ENCODE measurements at places on chromosomes 2 and 18.

DNA sequence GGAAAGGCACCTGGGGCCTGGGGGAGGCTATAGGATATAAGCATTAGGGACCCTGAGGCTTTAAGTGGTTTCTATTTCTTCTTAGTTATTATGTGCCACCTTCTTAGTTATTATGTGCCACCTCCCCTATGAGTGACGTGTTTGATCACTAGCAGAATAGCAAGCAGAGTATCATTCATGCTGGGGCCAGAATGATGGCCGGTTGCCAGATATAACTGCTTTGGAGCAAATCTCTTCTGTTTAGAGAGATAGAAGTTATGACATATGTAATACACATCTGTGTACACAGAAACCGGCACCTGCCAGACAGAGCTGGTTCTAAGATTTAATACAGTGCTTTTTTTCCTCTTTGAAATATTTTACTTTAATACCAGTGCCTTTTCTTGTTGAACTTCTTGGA, 29.4 kb downstream of the LIPG start:
- no peak for DNase-seq

DNA sequence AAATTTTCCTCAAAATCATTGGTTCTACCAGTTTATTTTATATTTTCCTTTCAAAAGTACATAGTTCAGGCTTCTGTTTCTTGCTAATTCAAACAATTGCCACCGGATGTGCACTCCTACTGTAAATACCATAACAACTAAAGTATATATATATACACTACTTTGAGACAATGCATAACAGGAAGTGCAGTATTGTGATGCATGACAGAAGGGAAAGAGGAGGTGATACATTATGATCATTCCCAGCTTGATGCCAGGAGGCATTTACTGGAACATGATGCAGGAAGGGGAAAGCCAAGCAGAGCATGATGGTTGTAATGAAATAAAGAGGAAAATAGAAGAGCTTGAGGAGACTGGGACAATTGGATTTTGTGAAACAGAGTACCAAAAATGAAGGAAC, 215.2 kb upstream of the NT5C1B start:
- DNase-seq: no peak

DNA sequence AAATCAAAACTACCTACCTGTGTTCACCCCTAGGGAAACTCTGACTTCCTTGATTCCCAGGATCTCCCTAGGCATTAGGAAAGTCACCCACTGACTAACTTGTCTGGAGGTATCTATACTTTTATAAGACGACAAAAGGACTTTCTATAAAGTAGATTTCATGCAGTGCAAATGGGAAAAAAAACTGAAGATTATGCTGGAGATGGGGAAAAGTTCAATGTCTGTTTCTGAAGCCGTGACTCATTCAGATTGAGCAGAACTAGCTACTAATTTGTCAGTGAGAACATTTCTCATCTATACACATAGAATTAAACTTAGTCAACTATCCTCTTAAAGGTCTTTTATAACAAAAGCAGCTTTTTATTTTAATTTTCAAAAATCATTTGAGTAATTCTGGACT, 6.0 kb downstream of the SEPTIN10 start:
- DNase-seq: no peak

DNA sequence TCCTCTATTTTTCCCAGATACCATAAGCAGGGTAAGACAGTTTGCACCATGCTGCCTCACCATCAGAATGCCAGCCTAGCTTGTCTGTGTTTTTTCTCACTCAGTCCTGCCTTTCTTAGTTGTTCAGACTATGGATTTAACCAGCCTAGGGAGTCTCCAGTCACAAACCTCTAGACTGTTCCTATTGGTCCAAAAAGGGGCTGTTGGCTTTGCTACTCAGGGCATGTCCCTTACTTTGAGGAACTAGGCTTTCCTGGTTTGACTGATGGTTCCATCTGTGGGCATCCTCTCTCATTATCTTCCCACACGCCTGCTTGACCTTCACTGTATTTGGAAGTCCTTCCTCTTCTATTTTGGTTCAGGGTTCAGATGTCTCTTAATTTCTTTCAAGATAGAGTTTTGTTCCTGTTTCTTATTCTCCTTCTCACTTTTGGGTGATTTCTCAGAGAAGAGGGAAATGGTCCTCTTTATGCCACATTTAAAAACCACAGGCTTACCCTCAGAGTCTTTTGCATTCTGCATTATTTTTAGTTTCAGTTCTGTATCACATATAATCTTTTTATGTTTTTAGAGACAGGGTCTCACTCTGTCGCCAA, 31.3 kb upstream of the TMEM131 start:
- no peak for DNase-seq

DNA sequence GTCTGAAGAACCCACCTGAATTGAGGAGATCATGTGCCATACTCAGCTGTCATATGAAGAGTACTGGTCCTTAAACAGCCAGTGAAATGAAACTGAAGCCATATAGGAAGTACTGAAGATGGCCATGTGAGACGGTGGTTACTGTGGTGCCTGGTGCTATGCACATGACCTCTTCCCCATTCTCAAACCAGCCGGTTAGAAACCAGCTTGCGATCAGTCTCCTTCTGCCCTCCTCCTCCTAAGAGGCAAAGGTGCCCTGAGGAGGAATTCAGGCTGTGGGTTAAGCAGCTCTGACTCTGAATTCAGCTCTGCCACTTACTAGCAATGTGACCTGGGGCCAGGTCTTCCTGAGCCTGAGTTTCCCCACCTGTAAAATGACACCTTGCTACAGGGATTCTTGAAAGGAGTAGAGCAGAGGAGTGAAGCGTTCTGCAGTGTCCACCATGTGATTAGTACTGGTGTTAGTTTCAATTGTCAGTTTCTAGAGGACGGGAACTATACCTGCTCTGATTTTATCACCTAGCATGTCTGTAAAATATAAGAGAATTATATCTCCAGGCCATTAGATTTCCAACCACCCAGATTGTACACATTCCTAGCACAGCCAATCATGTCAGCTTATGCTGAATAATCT, 5.1 kb downstream of the FECH start:
- no peak for DNase-seq

DNA sequence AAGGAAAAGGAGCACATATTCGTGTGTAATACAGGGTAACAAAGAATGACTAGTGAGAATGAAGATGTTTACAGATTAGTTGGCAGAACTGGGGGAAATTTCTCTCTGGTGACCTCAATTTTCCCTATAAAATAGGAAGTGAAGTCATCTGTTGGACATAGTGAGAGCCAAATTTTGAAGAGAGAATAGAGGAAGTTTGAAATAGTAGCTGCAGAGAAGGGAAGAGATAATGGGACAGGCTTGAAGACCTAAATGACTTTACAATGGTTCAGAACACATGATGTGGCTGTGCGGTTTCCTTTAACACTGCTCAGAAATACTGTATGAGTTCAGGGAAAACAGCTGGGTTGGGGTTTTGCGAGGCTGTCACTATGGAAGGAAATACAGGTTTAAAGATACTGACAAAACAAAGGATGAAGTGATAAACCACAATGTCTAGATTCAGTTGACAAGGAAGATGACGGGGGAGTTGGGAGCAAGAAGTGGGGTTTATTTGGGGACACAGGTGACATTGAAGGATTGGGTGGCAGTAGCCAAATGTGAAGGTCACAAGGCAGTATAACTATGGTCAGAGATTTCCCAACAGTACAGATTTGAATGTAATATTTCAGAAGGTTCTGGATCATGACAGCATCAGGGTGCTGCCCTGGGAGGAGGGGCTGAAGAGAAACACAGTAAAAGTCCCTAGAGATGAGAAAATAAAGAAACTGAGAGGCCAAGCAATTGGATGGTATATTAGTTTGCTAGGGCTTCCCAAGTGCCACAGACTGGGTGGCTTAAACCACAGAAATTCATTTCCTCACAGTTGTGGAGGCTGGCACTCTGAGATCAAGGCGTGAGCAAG, 82.6 kb upstream of the TANK start:
- no peak for DNase-seq

DNA sequence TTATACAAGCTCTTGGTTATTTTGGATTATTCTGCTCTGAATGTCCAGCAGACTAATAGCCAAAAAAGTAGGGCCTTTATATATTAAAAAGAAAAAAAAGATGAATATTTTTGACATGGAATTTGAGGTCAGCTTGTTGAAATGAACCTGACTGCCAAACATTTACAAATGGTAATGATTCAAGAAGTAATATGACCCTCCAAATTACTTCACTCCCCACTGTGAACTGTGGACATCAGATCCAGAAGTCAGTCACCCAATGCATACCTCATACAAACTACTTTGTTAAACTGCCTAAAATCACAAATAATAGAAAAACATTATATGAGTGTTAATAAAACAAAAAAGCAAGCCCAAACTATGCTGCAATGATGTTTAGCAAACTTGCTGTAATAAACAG, 10.0 kb downstream of the EPG5 start:
- DNase-seq: no peak

GRCh38 chr2:4258563-4258962, 555.2 kb downstream of the DCDC2C start:
- no peak for DNase-seq

- DNase-seq: no peak
Measured at GRCh38 chr2:72204786-72205503, 57.3 kb upstream of the CYP26B1 start.

DNA sequence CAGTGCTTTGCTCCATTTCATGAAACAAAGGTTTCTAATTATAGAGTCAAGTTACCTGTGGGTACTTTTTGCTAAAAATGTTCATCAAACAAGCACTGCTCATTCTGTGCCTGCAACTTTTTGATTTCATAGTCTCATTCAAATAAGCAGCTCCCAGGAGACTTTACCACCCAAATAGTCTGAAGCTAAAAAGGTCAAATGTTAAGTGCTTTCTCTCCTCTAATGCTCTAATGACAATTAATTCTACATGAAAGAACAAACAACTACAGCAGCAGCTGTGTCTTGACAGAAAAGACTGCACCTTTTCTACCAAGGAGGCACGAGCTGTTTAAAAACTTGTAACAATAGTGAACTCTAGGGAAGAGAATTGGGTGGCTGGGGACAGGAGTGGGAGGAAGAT, 65.3 kb downstream of the CCDC93 start:
- no peak for DNase-seq

DNA sequence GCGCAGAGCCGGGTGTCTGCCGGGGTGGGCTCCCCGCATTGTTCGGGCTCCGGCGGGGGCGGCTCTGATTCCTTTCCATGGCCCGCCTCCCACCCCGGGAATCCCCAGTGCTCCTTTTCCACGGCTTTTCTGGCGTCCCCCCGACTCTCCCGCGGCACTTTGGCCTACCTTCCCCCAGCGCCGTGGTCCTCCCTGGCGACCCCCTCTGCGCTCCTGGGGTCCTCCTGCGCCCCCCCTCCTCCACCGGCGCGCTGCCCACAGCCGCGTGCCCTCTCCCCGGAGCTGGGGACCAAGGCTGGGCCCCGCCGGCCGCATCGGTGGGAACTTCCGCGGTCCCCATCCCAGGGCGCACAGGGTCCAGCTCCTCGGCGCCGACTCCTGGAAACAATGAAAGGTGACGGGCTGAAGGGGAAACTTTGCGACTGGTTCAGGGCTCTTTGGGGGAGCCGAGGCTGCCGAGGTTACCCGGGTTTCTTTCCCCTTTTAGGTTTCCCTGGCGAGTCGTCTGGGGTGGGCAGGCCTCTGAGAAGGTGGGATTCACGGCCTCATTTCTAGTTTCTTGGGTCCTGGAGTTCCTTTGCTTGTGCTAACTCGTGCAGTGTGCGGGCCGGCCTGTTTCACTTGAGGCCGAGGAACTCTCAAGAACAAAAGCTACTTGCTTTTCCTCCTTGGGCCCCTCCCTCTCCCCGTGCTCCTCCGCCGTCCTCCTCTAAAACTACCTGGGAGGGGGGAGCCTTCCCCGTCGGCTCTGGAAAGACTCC, 2.2 kb downstream of the TGIF1 start:
- no peak for DNase-seq

DNA sequence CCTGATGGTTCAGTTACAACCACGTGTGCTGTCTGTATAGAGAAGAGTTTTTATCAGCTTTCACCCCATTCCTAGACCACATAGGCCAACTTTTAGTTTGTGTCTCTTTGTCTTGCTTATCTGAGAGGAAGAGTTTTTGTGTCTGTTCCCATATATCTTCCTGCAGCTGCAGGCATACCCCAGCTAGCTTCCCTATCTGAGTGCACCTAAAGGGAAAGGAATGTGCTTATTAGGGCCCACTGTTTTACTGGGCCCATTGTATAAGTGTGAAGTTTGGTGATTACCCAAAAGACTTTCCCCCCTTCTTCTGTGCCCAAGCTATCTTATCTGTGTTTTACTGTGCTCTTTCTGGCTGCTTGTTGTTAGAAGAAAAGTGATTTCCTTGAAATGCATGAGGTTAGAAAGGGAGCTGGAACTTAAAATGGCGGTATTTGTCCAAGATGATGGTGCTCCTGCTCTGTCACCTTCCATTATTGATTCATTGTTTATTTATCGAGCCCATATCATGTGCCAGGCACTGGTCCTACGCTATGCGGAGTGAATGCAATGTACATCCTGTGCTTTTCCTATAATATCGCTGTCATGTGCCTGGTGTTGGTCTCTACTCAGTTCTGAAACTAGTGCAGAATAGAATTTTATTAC, 57.2 kb downstream of the NYAP2 start:
- DNase-seq: no peak

GRCh38 chr2:127810156-127810618, 784 bp downstream of the WDR33 start:
- DNase-seq: no peak

- no peak for DNase-seq
Measured at GRCh38 chr18:56721491-56721890, 70.3 kb downstream of the WDR7 start.

DNA sequence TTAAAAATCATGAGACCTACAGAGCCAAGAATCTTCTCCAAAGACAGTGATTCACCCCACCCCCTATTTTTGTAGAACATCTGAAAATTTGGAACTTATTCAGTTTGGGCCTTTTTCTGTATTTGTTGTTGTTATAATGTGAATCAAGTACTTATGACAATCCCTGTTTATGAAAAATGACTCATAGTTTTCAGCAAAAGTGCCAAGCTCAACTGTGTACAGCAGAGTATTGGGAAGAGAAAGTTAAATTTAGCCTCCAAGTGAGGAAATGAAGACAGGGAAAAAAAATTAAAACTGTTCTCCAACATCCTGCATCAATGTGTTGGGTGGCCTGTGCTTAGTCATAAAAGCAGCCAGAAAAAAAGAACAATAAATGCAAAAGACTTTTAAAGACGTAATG, 46.2 kb downstream of the LRATD1 start:
- DNase-seq: no peak

- no peak for DNase-seq
Measured at GRCh38 chr2:115075800-115076199, 633.4 kb downstream of the DPP10 start.
